AG04450 (cell line): ENCODE measurements at places on chromosomes 1 and 21.

DNA sequence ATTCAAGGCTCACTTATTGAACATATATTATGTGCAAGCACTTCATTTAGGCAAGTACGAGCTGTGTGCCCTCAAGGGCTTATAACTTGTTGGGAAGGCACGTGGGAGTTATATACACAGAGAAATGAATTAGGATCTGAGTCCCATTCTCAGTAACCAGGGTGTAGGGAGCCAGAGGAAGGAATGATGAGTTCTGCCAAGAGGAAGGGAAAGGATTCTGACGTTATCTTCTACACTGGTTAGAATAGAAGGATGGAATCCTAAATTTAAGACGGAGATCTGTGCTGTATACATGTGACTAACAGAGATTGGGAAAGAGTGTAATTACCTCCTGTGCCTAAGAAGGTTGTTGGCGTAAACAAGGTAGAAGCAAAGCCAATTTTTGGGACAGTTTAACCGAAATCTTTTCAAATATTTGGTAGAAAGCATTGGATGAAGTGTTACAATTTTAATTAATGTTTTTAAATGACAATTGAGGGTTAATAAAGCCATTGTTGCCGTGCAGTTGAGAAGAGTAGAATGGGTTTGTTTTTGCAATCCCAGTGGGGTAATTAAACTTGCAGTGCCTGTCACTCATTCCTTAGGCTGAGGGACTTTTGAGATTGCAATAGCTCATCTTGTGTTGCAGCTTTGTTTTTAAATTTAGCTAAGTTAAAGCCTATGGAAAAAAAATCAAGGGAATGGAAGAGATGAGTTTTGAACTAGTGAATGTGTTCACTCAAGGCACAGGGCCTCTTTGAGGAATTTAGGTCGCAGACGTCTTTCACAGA is 177.2 kb downstream of the NFIA start:
- DNase-seq: no peak

- DNase-seq: no peak
Measured at GRCh38 chr1:241934866-241935265, 22.7 kb upstream of the BECN2 start.

DNA sequence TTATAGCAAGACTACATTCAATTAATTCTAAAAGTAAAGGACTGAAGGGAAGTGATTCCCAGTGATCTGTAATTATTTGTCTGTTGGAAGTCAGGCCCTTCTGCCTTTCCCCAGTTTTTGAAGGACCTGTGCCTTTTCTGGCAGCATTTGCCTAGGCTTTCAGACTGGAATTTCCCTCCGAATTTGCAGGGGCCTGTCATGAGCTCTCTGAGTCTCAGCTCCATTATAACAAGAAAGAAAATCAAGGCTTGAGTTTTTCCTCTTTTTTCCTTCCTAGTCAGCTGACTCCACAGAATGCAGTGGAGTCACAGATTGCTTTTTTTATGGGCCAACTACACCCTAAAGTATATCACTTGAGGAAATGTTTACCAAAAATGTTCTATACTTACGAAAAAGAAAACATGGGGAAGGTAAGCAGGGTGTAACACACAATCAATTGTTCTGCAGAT is 1.1 kb downstream of the NR5A2 start:
- DNase-seq: no peak

GRCh38 chr1:110601332-110601731 is 4.8 kb downstream of the KCNA2 start:
- DNase-seq: no peak

- DNase-seq: peak; percentile 96
Measured at GRCh38 chr1:91582431-91582921, 81.8 kb downstream of the CDC7 start.

DNA sequence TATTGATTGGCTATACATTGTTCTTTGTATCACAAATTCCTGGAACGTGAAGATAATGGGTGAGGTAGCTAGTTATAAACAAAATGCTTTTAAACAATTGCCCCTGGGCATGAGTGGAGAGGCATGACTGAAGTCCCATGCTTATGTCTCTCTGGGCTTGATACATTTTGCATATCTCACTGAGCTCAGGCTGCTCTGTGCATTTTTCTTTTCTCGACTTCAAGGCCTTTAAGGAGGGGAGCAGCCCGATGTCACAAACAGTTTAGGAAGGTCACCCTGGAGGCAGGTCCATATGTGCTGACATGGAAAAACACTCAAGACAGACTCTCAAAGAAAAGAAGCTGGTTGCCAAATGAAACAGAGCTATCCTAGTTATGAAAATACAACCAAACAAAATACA is 80.1 kb upstream of the PUM1 start:
- DNase-seq: no peak

DNA sequence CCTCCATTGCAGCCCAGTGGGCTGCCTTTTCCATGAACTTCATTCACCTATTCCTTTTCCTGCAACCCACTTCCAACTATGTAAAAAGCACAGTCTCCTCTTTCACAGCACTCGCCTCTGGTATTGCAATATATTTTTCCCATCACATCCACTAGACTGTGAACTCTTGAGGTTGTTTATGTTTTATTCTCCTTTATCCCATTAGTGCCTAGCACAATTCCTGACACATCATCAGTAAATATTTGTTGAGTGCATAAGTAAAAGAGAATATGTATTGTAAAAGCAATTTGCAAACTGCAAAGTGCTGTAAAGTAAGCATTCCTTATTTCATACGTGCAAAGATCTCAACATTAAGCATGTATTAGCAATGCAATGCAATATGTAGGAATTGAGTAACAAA is 27.9 kb upstream of the NRIP1 start:
- DNase-seq: no peak

GRCh38 chr1:182913401-182913800 is 39.6 kb downstream of the SHCBP1L start:
- DNase-seq: no peak

DNA sequence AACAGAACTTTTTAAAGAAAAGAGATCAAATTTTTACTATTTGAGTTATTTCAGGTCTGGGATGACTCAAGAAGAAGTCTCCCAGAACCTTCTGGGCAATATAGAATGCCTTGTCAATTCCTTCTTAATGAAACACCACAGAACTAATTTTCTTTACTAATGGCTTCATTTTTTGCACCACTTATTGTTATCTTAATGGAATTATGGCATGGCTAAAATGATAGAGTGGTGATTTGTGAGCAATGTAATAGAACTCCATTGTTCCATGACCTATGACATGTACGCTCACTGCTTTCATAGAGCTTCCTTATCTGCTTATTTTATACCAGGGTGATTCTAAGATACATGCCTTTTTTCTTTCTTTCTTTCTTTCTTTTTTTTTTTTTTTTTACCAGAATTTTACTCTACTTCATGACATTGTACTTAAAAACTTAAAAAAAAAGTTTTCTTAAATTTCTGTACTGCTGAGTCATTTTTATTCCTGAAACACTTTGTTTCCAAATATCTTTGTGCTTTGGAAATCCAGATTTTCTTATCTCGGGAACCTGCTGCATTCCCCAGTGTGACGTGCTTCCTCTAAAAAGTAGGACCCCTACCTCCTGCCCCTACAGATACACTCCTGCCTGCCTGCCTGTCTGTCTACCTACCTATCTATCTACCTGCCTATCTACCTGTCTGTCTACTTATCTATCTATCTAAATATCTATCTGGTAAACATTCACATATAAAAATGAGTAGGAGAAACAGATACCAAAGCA is 284.9 kb downstream of the PBX1 start:
- DNase-seq: no peak

- DNase-seq: no peak
Measured at GRCh38 chr21:44872649-44873355, 688 bp downstream of the PTTG1IP start.

GRCh38 chr1:16960560-16961296 is 19.7 kb downstream of the MFAP2 start:
- DNase-seq: no peak

DNA sequence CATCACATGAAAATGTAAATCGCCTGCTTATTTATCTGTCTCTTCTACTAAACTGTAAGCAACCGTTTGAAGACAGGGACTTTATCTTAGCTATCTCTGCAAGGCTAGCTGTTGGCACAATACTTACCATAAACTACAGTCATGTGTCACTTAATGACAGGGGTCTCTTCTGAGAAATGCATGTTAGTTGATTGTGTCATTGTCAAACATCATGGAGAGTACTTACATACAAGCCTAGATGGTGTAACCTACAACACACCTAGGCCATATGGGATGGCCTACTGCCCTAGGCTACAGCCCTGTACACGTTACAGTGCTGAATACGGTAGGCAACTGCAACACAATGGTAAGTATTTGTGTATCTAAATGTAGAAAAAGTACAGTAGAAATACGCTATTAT is 267.9 kb downstream of the SDCCAG8 start:
- DNase-seq: no peak

GRCh38 chr1:47870946-47871676 is 126.1 kb downstream of the TRABD2B start:
- no peak for DNase-seq

DNA sequence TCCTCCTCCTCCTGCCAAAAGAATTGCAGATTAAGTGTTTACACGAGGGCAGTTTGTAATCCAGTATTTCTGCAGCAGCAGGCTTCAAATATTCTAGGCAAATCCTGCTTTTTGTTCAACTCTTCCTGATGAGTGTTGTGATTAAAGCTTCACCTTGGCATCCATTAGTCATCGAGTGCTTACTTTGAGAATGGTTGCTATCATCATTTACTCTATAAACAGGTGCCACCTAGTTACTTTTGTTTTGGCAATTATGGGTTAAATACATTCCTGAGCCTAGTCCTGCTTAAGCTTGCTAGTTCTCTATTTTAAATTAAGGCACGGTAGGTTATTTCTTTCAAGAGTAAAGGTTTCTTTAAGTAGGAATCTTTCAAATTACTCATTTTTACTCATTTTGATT is 20.3 kb downstream of the PDC start:
- DNase-seq: no peak

DNA sequence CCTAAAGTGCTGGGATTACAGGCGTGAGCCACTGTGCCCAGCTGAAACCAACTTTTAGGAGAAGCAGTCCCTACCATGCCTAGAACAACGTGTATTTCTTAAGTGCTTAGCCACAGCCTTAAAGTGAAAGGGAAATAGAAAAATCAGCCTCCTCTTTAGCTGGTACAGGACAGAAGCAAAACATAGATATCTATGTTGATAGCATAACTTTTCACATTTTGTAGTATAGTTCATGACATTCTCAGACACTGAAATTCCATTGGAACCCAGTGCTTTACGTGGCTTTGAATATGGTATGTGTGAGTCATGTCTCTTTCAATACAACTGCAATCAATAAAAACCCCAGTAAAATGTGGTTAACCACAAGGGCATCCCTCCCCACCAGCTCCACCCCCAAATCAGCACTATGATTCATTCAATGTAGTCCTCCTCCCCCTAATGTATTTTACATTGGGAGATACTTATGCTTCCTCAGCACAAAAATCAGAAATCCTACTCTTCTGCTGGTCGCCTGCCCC is 32.1 kb downstream of the TGFB2 start:
- peak; percentile 93 for DNase-seq

DNA sequence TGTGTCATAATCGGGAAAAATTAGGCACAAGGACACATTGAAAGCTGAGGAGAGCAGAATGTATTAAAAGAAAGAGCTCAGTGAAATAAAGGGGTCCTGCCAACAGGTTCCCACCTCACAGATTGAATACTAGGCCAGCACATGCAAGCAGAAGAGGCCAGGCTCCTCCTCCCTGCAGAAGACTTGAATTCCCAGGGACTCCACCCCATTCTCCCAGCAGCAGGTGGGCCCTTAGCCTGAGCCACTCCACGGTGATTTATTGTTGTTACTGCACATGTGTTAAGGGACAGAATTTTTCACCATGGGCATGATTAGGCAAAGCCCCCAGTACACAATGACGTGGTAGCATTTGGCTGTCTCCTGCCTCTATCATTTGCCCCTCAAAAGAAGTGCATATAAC is 1844.7 kb downstream of the NCAM2 start:
- no peak for DNase-seq

GRCh38 chr21:46056450-46056903 is 41.4 kb upstream of the COL6A2 start:
- DNase-seq: peak; percentile 81

DNA sequence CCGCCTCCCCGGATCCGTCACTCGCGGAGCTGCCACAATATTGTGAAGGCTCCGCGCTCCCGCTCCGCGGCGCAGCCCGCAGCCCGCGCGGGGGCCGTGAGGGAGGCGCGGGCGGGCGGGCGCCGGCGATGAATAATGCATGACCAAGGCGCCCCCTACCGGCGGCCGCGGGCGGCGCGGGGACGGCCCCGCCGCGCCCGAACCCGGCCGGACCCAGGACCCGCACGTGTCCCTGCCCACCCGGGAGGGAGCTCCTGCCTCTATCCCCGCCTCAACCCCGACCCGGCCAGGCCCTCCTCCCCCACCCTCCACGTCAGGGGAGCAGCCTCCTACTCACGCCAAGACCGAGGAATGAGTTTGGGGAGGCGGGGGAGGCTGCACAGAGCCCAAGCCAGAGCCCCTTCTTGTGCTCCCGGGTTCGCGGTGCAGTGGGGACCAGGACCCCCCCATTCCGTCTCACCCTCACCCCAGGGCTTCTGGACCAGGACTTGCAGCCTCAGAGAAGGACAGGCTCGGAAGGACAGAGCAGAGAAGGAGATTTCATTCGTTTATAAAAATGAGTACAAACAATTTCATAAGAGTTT is 70.8 kb upstream of the CASZ1 start:
- DNase-seq: no peak

DNA sequence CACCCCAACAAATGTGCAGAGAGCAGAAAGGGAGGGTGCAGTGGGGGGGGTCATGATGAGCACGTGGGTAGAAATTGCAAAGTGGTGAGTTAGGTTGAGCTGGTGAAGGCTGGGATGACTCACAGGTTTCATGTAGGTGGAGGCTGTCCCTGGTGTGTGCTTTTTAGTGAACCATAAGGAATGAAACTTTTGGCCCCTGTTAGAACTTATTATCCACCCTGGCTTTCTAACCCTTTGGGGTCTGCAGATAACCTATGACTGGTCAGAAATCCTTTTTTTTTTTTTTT is 46.9 kb downstream of the DOP1B start:
- peak; percentile 64 for DNase-seq

DNA sequence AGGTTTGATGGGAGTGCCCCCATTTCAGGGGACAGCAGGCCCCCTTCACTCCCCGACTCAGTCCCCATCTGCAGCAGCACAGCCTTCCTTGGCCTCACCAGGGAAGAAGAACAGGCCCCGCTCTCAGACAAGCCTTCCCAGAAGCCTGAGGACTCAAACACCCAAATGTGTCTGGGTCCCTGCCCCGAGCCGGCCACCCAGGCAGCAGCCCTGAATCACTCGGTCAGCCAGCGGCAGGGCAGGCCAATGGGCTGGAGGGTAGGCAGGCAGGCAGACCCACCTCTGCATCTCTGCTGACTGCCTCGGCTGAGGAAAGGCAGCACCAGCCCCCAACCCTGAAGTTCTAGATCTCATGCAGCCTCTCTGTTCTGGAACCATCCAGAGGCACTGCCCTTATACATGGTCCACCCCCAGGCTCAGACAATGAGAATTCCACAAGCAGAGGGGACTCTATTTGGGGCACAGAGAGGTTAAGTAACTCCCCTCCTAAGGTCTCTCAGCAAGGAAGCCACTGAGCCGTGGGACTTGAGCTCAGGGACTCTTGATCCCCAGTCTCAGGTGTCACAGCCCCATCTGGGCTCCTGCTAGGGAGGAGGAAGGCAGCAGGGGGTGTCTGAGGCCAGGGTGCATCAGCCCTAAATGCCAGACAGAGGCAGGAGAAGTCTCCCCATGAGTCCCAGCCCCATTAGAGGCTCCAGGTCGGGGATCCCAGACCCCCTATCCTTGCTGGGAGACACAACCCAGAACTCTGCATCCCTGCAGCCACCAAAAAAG is 33.2 kb upstream of the RUNX3 start:
- DNase-seq: no peak
